ENCODE measurements at places on chromosomes 1 and 21.

DNA sequence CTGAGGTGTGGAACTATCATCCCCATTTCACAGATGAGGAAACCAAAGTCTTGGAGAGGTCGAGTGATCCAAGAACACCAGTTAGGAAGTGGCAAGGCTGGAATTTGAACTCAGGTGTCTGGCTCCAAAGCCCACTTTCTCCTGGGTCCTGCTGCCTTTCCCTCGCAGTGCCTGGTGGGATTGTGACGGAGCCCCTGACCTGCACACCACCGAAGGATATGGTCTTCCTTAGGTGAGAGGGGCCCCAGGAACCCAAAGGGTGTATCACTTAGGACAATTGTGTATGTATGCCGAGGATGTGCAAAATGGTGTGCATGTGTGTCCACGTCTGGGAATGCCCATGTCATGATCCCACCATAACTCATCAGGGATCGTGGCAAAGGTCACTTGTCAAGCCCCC lies 392.7 kb downstream of the MATN1 start:
- DNase-seq, result no peak

GRCh38 chr1:48680411-48681035 lies 96.2 kb downstream of the BEND5 start:
- DNase-seq, result no peak

DNA sequence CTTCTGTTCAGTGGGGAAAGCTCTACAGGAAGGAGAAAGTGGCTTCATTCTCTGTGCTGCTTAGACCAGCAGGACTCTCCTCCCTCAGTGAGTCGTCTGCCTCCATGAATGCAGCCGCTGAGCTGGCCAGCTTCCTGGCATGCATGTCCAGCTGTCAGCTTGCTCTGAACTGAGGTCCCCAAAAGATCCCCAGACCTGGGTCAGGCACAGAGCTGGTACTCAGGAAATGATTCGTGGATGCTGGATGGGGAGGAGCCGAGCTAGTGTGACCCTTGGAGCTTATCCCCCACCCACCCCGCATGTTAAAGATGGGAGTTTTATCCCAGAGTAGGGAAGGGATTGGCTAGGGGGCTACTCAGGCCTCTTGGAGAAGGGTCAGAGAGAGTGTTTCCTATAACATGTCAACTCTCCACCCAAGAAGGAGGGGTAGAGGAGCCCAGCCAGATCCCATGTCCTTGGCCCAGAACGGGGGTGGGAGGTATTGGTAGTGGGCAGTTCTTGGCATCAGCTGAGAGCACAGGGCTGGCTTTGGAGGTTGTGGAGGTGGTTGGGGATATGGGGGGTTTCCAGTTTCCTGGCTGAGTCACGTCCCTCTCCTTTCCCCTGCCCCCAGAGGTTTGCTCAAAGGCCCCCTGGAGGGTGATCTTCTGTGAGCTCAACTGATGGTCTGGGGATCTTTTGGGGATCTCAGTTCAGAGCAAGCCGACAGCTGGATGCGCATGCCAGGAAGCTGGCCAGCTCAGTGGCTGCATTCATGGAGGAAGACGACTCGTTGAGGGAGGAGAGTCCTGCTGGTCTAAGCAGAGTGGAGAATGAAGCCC lies 110.1 kb downstream of the FOXD2 start:
- DNase-seq, result no peak

GRCh38 chr1:44497422-44498170 lies 92.5 kb downstream of the RNF220 start:
- DNase-seq, result no peak

DNA sequence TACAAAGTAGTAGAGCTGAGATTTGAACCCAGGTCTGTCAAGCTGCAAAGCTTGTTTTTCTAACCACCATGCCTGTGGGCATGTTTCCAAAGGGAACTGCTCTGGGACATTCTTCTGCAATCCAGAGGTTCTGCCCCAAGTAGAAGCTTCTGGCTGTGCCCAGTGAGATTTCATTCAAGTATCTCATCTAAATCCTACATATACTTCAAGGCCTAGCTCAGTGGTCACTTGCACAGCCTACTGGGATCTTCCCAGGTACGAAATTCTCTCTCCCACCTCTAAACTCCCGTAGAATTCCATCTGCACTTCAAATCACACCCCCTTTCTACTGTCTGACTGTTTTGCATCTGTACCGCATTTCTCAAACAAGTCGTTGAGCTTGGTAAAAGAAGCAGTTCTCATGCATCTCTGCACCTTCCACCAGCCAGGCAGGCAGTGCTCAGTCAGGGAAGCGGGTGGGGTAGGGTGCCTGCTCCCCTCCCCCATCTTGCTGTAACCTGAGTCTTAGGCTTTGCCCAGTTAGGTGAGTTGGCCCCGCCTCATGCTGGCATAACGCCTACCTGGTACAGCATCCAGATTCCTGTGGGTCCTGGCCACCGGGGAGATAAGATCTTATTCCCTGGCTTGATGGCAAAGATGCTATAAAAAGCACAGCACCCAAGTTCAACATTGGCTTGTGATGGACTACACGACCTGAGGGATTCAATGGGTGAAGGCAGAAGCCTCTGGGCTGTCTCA lies 13.5 kb downstream of the SLC9A1 start:
- no peak for DNase-seq

GRCh38 chr1:231626535-231626950 lies at the start of gene DISC1:
DISC1 (plus strand) TSS chr1:231626790; CDS start chr1:231626868, 78 bp downstream.
- peak; percentile 72 for DNase-seq

DNA sequence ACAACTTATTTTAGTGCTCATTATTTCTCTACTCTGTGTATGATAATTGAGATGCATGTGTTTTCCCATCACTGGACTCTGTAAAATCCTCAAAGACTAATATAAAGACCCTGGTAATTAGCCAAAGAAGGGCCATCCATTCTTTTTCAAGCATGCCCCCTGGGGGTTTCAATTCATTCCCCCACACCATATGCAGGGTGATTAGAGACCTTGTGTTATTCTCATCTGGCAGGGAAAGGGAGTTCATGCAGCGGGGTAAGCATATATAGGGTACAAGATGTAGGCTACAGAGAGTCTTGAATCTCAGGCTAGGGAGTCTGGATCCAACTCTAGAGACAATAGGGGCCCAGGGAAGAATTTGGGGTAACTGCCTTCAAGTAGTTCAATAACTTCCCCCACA lies 166.5 kb downstream of the TNR start:
- DNase-seq, result no peak

DNA sequence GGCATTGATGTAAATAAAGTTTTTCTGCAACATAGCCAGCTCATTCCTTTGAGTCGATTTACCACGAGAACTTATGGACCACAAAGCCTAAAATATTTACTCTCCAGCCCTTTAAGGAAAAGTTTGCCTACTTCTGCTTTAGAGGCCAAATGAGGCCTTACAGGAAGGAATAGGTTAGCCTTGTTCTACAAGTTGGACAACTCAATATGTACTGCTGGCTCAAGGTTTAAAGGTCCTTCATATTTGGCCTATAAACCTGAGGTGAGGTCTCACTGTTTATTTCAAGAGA lies 144.5 kb upstream of the DNAH14 start:
- no peak for DNase-seq
